ENCODE measurements at places on chromosomes 7 and 10.

- DNase-seq = no peak
Observed at GRCh38 chr10:23676296-23676695, 237.4 kb downstream of the OTUD1 start.

DNA sequence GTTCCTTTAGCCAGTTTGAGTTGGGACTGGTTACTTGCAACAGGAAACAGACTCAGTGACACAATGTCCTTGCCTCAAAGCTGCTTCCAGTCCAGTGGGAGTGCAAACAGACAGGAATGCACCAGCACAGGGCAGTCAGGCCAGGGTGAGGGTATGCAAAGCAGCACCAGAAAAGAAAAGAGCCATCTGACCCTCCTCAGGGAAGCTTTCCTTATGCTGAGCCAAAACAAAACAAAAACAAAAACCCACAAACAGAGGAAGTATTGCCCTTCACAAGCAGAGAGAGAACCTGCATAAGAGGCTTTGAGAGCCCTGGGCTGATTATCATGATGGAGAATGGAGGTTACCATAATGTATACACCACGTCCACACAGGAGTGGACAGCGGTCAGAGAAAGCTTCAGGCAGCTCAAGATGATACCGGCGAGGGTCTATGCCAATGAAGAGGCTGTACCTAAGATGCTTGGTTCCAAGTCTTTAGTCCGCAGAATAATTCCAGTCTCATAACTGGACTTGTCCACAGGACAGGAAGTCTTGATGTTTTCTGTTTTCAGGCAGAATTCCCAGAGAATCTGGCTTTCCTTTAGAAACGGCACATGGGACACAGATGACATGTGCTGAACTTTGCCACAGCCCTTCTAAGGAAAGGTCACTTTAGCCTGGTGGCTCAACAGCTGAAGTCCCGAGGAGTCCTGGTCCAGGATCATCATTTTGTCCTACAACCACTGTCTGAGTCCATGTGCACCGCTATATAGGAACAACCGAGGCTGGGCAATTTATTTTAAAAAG is 263.3 kb downstream of the TNS3 start:
- DNase-seq = no peak

DNA sequence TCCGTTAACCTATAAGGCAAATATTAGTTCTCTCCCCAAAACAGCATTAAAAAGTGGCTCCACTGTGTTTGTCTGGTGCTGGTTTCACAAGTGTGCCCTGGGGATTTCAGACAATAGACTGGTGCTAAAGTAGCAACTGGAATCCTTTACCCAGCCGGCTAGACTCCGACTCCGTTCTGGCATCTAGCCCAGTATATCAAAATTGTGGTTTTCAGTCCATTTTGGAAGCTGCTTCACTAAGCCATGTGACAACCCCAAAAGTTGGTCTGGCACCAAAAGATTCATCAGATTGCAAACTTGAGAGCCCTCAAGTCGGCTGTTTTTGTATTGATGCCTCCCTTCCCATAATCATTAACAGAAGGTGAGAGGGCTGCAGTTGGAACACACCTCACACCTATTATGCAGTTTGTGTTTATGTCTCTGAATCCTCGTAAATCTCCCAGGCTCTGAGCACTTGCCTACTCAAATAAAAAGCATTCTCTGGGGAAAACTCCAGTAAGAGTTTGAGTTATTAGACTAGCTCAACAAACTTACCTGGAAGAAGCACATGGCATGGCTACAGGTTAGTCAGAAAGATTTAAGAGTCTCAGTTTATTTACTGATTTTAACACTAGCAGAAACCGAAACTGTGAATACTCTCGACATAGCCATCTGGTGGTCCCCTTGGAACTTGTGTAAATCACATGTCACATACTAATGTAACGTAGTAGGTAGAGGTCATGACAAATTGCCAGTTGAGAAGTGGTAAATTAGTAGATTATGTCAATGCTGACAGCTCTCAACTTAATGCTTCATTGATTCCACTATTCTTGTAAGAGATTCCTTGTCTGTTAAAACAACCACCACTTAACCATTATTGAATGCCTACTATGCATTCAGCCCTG is 14.8 kb upstream of the WNT16 start:
- no peak for DNase-seq

- DNase-seq = no peak
Observed at GRCh38 chr7:51034521-51035264, 252.0 kb upstream of the GRB10 start.

- DNase-seq = no peak
Observed at GRCh38 chr10:79398642-79399041, 46.8 kb downstream of the ZCCHC24 start.

DNA sequence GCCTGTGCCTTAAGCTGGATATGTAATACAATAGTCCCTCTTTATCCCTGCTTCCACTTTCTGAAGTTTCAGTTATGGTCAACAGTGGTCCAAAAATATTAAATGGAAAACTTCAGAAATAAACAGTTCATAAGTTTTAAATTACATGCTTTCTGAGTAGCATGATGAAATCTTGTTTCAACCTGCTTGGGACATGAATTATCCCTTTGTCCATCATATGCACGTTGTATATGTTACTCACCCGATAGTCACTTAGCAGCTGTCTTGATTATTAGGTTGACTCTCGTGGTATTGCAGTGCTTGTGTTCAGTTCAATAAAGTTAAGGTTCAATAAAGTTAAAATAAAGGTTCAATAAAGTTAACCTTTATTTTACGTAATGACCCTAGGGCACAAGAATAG is 25.5 kb downstream of the C1GALT1 start:
- no peak for DNase-seq

GRCh38 chr7:98217623-98218582 is 6.7 kb downstream of the BHLHA15 start:
- no peak for DNase-seq

GRCh38 chr7:105581066-105581811 is at the start of gene EFCAB10:
TSS of gene EFCAB10 (minus strand) at chr7:105581493. CDS start at chr7:105581463, 30 bp downstream.
- peak; percentile 6 for DNase-seq

GRCh38 chr7:130946114-130946513 is 212.1 kb upstream of the KLF14 start:
- no peak for DNase-seq

Data from CD14-positive monocyte (primary cell).